GM12865 (cell line): ENCODE measurements at places on chromosomes 2 and 18.

DNA sequence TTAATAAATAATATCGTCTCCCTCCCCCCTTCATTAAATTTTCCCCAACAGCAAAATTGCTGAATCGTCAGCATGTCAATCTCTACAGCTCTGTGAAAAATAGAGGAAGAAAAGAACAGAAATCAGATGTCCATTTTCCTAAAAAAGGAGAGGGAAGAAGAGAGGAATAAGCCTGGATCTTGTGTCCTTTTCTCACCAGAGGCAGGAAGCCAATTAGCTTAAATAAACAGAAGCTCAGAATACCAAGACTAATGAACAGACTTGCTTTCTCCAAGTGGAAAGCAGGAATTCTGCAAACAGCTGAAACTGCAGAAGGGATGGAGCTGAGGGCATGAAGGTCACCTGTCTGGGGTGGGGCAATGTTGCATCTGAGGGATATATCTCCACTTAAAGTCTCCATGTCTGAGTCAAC lies 265.7 kb downstream of the CCDC85A start:
- DNase-seq = no peak

DNA sequence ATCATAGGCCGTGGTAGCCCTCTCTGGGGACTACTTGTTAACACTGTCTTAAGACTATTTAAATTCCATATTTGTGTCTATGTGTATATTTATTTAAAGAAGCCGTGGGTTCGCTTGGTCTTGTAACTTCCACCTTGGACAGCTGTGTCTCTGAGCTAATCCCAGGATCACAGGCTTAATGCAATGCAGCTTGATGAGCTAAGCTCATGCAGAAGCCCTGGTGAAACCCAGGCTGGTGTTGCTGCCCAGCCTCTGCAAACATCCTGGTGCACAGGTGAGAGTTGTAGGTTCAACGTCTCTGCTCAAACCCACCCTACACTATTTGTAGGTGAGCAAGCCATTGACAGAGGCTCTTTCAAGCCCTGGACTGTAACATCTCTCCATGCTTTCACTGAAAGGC lies 211.8 kb downstream of the FAM210A start:
- DNase-seq = no peak

GRCh38 chr2:68295516-68295915 lies 24.2 kb downstream of the CNRIP1 start:
- DNase-seq = peak; percentile 42

GRCh38 chr2:110864176-110864575 lies 131.8 kb downstream of the ACOXL start:
- DNase-seq = no peak

GRCh38 chr2:96156926-96157648 lies 11.8 kb upstream of the DUSP2 start:
- peak; percentile 89 for DNase-seq

- no peak for DNase-seq
Measured at GRCh38 chr2:232324778-232325177, 53.8 kb upstream of the ALPP start.

- DNase-seq = no peak
Measured at GRCh38 chr2:240284503-240285259, 144.2 kb upstream of the OTOS start.
